NCI-H146 (cell line): ENCODE measurements at places on chromosomes 12 and 14.

DNA sequence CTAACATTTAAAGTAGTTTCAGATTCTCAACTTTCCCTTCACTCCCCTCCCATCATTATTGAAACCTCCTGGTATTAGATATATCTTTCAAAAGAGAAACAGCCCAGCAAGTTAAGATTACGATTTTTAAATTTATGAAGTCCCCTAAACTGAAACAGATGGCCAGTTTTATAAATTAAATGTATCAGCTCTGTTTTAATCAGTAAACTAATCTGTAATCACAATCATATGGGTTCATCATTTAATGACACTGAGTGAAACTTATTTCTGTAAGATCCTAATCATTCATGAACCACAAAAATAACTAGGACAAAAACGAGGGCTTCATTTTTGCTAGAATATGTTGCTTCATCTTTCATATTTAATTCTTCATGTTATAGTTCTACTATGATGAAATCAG lies 137.8 kb downstream of the EPS8 start:
- no peak for DNase-seq

DNA sequence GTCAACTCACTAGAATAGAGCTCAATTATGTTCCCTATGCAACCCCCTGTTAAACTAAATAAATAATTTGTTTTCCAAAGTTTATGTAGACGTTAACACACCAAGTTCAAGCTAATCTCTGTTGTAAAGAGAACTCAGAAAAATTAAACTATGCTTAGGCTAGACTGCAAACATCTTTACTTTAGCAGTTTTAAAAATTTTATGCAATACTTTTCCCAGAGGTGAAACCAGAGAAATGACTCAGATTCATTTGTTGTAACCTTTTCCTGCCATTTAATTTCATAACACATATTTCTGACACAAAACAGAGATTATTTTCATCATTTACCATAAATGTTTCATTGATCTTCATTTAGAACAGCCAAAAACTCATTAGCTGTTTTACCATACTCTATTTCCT lies 27.4 kb downstream of the ABCC9 start:
- DNase-seq = no peak

DNA sequence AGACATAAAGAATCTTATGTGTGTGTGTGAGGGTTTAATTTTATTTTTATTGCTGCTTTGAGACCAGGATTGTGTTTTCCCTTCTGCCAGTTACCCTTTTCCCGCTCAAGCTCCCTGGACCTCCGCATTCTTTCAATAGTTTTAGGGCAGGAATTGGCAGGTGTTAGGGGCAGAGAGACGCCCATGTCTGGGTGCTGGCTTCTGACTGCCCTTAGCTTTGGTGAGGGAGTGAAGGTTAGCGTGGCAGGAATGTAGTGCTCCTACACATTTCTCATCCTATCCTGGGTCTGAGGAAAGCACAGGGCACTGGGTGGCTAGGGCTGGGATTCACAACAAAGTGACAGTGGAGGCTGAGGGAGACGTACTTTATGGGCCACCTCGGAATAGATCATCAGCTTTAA lies 428.1 kb downstream of the ZFP36L1 start:
- DNase-seq = no peak

DNA sequence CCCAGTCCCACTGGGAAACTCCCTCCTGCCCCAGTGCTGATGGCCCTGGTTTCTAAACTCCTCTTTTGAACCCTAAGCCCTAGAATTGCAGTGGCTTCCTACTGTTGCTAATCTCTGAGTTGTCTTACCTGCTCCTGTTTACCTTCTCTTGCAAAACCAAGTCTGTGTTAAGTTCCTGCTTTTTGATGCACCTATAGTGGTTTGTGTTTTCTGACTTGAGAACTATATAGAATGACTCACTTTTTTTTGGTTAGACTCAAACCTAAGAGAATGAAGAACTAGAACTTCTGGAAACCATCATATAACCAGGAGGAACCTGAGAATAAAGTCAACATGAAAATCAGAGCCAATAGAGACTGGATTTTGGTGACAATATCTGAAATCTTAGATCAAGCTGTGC lies 5.5 kb upstream of the GAS2L3 start:
- DNase-seq = no peak

DNA sequence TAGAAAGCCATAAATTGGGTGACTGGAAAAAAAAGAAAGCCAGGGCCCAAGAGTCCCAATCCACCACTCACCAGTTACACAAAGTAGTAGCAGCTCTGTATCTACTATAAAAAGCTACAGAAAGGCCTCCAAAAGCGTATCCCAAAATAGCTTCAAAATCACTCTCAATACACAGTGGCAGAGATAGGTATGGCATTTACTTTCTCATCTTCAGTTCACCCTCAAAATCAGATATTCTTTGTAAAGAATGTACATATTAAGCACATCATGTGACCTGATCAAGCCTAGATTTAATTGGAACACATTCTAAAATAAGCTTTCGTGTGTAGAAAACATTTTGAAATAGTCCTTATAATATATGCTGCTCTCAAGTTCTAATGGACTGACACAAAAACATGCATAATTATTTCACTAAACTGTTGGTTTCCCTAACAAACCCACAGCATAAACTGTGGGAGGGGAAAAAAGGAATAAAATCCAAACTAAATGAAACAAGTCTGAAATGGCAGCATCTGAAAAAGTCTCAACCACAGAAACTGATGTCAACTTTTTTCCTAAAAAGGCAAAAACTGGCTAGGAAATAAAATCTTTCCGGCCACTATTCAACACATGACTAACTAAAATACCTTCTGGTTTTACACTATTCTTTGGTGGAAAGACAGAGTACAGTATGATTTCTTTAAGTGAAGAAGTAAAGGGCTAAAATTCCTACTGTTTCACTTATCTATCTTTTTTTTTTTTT lies 25.9 kb downstream of the UBE2N start:
- DNase-seq = no peak

- DNase-seq = no peak
Observed at GRCh38 chr12:126819554-126819953, 1447.4 kb upstream of the TMEM132C start.

DNA sequence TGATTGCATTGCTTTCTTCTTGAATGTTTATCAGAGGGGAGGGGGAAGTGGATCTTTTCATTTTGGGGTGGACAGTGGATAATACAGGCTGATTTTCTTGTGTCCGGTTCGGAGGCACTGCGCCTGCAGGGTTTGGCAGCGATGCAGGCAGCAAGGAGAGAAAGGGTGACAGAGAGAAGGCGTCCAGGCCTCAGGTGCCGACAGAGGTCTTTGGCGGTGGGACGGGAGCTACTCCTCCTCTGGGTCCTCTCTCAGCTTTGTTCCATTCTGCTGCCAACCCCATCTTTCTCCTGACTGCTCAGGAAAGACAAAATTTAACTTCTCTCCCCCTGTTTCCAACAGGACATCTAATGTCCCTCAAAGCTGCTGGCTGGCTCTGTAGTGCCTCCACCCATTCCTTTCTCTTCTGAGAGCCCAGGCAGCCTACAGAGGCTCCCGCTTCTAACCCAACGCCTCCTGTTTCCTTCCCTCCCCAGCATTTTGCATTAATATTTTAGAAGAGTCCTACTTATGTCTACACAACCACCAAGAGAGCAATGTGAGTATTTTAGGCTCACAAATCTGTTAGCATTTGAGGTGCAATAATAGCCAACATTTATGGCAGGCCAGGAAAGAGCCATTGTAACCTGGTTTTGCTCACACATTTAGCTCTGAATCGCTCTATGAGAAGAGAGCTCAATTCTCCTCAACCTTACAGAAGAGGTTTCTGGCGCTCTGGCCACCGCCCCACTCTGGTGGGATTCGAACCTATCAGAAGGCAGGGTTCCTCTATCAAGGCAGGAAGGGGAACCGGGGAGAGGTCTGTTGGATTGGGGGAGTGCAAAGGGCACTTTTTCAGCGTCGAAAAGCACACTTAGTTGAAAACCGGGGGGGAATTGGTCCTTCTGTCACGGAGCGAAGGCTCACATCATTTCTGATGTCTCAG lies 7.1 kb upstream of the TBX5 start:
- no peak for DNase-seq

DNA sequence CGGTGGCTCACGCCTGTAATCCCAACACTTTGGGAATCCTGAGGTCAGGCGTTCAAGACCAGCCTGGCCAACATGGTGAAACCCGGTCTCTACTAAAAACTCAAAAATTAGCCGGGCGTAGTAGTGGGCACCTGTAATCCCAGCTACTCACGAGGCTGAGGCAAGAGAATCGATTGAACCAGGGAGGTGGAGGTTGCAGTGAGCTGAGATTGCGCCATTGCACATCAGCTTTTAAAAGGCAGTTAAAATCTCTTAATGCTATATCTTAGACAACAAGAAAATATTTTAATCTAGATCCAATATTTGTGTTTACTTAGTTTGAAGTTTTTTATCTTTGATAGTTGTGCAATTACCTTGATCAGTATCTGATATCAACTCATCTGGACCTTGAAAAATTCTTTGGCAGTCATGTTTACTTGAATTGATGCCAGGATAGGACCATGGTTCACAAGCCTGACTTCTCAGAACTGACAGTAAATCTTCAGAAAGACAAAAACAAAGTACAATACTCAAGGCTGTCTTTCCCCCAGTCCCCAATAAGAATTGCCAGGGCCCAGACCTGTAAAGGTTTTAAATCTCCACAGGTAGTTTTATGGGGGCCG lies 135.0 kb upstream of the AEBP2 start:
- no peak for DNase-seq

DNA sequence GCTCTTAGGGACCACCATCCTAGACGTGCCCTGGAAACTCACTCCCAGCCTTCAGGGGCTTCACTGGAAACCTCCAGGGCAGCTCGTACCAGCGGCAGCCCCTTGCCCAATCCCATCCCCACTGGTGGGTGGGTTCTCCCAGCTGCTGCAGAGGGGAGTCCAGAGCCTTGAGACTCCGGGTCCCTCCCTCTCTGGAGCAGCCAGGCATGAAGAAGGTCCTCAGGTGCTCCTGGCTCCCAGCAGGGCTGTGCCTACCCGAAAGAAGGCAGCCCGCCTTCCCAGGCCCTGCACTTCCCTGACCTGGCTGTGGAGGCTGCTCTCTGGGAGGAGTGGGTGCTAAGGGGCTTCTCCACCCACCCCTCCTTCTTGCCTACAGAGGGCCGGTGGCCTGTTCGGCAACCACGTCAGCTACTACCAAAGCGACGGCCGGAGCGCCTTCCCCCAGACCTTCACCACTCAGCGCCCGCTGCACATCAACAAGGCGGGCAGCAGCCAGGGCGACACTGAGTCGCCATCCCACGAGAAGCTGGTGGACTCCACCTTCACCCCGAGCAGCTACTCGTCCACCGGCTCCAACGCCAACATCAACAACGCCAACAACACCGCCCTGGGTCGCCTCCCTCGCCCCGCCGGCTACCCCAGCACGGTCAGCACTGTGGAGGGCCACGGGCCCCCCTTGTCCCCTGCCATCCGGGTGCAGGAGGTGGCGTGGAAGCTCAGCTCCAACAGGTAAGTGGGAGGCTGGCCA lies 115.5 kb upstream of the FKBP4 start:
- DNase-seq = no peak

- no peak for DNase-seq
Observed at GRCh38 chr12:56803750-56804149, 40.6 kb downstream of the HSD17B6 start.

GRCh38 chr12:22069851-22070250 lies 23.8 kb downstream of the CMAS start:
- no peak for DNase-seq
